ENCODE measurements at places on chromosomes 3 and 15.

- DNase-seq = no peak
These were observed 5.7 kb upstream of the CYP11A1 start for GRCh38 chr15:74373056-74373650.

GRCh38 chr3:195746346-195746745 is 25.6 kb downstream of the MUC20 start:
- no peak for DNase-seq

DNA sequence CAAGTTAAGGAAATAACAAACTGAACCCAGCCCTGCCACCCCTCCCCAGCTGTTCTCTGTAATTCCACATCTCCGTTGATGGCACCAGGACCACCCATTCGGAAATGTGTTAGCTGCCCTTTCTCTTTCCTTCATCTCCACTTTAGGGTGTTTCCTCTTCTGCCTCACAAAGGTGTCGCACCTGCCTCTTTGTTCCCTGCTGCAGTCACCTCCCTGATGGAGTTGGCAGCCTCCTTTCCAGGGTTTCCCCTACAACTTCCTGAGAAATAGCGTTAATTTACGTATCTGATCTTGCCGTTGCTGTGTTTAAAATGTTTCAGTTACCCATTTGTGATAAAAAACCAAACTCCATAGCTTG is 57.3 kb downstream of the GPR171 start:
- DNase-seq = no peak

GRCh38 chr15:66163553-66163952 is 90.0 kb downstream of the MEGF11 start:
- DNase-seq = no peak

- no peak for DNase-seq
These were observed 4.9 kb downstream of the OGG1 start for GRCh38 chr3:9754678-9755077.

- DNase-seq = no peak
These were observed 202.8 kb upstream of the MRPL3 start for GRCh38 chr3:131705558-131706051.

- DNase-seq = no peak
These were observed 222.9 kb downstream of the TPRG1 start for GRCh38 chr3:189394599-189395121.

DNA sequence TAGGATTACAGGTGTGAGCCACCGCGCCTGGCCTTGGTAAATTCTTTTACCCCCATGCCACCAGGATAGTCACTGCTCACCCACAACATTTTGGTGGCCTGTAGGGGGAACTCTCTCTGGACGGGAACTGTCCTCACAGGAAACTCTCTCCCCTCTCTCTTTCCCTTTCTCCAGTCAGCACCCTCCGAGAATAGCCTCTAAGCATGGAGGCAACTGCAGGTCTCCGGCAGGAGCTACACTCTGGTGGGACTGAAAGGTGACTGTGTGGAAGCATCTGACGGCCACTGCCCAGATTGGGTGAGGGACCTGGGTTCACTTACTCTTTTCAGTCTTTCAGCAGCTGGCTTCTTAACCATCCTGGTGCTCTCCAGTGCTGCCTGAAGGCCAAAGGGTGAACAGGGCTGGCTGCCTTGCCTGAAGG is 21.3 kb downstream of the TRANK1 start:
- no peak for DNase-seq

- no peak for DNase-seq
These were observed 61.3 kb downstream of the VGLL4 start for GRCh38 chr3:11582191-11582968.

GRCh38 chr3:190224863-190225692 is 97.2 kb downstream of the CLDN1 start:
- no peak for DNase-seq

DNA sequence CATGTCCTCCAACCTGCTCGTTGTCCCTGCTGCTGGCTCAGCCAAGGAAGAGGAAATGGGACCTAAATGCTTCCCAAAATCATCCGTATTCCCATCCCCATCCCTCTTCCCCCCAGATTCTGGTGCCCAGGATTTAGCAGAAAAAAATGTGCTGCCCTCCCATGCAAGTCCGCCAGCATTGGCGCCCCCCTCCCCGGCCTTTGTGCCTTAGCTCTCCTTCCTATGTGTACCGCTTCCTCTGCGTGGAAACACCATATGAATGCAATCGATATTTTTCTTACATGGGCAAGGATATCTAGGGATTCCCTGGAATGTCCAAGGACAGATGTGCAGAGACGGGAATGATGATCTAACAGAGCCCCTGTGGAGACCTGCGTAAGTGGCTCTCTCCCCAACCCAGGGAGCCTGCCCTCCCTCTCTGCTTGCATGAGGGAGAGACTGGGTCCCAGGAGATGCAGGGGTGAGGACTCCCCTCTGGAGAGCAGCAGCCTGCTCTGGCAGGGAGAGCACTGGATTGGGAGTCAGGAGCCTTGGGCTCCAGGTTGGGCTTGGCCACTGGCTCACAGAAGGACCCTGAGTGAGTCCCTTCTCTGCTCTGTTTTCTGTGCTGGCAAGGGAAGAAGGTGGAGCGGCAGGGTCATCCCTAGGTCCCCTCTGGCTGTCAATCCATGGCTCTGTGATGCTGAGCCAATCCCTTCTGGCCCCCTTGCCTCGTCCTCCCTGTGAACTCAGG is 227.2 kb downstream of the XXYLT1 start:
- no peak for DNase-seq

GRCh38 chr3:10717756-10718155 is 98.3 kb upstream of the SLC6A11 start:
- no peak for DNase-seq

GRCh38 chr15:70264014-70264582 is 166.4 kb upstream of the TLE3 start:
- no peak for DNase-seq

GRCh38 chr3:42264399-42265058 is 1.5 kb downstream of the CCK start:
- DNase-seq = no peak

DNA sequence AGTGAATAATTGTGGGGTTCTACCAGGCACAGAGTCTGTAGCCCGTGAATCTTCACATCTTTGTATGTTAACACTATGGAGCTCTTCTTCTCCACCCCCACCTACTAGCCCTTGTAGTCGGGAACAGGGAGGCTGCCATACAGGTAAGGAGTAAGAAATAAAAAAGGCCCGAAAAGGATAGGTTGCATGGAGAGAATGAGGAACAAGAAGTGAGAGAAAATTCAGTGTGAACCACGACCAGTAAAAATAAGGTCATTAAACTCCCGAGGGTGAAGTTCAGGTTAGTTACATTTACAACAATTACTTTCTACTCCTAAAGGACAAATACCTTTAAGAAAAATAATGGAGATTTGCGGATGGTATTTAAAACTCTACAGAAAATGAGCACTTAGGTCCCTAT is 53.3 kb downstream of the OSBPL10 start:
- DNase-seq = no peak
